CD4-positive, alpha-beta T cell treated with Interleukin-17A for 1 hour (primary cell): ENCODE measurements at places on chromosomes 4 and X.

DNA sequence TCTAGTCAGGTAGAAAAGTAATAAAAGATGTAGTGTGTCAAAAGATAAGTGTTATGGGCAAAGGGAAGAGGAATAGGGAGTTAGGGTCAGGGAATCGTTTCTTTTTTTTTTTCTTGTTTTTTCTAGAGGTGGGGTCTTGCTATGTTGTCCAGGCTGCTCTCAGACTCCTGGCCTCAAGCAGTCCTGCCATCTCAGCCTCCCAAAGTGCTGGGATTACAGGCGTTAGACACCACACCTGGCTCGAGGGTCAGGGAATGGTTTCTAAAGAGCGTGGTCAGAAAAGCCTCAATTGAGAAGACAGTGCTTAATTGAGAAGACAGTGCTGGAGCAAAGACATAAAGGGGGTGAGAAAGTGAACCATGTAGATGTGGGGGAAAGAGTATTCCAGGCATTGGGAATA lies 19.1 kb downstream of the SMARCAD1 start:
- no peak for DNase-seq

- DNase-seq = no peak
Observed at GRCh38 chr4:136001791-136002190, 1530.5 kb downstream of the PCDH18 start.

DNA sequence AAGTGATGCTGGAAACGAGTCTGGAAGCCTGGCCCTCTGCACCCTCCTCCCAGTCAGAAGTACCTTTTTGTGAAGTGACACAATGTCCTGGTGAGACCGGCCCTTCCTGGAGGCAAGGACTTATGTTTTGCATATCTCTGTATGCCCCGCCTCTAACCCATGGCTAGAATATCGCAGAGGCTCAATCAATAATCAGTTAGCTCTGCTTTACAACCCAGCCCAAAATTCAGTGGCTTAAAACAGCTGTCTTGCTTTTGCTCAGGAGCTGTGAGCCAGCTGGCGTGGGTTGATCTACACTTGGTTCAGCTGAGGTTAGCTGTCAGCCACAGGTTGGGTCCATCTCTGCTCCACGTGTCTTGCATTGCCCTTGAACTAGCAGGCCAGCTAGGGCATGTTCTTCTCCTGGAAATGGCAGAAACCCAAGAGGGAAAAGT lies 98.8 kb upstream of the METTL14 start:
- DNase-seq = no peak

DNA sequence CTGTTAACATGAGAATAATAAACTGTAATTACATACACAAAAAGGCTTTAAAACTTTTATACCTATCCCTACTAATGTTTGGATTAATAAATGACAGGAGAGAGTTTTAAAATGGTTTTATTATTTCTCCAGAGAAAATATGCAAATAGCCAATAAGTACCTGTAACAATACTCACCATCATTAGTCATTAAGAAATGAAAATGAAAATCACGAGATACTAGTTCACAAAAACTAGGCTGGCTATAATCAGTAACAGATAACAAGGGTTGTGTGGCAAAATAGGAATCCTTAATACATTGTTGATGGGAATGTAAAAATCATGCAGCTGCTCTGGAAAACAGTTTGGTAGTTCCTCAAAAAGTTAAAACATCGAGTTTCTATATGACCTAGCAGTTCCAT lies 25.2 kb upstream of the AP1AR start:
- DNase-seq = no peak

DNA sequence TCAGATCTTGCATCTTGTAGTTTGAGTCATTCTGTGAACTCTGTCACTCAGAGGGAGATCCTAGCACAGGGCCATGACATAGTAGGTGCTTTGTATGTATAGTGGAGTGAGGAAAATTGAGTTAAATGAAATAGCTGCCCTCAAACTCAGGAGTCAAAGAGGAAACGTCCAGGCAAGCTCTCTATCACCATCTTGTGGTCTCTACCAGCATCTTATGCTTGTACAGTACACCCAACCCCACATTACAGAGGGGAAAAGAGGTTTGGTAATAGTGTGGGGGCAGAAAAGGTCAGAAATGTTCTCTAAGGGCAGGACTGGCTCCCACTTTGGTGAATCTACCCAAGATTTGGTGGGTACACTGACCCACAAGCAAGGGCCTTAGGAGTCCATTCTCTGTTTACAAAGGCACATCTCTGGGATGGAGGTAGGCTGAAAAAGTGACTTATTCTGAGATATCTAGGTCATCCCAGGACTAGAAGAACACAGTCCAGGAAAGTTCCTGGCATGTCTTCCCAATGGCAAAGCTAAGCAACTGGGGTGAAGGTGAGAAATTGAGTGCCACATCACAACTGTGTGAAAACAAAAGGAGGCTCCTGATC lies 131.8 kb downstream of the OR13H1 start:
- DNase-seq = no peak

GRCh38 chr4:136862653-136863052 lies 669.6 kb downstream of the PCDH18 start:
- DNase-seq = no peak

GRCh38 chr4:118921786-118922185 lies 33.1 kb downstream of the SYNPO2 start:
- no peak for DNase-seq

DNA sequence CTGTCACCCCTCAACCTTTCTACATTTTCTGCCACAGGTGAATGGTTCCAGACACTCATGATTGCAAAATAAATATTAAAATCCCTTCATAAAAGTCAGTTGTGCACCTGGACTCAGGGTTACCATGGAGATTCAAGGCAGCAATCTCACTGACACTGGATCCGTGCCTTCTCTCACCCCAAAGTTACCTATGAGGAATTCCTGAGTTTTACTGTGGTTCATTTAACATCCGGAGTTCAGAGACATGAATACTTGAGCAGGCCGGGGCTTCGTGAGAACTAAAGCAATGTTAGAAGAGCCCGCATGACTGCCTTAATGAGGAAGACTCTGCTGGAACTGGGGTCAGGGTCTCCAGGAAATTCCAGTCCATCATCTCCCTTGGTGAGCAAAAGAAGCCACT lies 12.5 kb upstream of the CLNK start:
- DNase-seq = no peak

DNA sequence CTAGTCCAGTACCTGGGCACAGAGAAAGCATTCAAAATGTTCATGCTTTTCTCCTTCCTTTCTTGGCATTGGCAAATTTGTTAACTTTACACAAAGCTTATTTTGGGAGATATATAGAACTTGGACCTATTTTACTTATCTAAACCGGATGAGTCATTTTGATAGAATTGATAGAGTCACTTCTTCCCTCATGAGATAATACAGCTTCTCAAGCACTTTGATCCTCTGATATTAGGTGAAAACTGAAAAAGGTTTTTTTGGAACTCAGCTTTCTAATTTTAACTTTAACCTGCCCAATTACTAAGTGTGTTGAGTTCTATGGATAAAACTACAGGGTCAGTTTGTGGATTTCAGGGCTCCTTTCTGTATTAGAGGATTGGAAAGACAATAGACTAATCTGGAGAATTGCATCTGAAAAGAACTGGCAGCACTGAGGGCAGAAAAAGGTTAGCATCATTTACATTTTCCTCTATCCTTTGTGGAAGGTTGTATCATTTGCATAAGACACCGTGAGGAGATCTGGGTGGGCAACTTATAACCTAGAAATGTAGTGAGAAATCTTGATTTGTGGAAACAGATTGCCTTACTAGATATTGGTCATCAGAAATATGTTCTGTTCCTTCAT lies 2.4 kb downstream of the WDR44 start:
- no peak for DNase-seq

DNA sequence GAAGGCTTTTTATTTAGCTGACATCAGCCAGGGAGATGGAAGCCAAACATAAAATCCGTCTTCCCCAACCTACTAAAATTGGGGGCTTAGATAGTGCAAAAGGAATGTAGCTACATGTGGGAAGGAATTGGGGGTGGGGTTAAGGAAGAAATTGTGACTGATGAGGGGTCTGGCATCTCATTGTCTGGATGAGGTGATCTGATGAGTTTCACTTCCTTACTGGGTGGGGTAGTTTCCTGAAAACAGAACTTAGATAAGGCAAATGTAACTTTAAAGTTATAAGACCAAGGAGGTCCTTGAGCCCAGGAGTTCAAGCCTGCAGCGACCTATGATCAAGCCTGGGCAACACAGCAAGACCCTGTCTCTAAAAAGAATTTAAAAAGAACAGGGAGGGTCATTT lies 105.5 kb upstream of the NEIL3 start:
- no peak for DNase-seq

DNA sequence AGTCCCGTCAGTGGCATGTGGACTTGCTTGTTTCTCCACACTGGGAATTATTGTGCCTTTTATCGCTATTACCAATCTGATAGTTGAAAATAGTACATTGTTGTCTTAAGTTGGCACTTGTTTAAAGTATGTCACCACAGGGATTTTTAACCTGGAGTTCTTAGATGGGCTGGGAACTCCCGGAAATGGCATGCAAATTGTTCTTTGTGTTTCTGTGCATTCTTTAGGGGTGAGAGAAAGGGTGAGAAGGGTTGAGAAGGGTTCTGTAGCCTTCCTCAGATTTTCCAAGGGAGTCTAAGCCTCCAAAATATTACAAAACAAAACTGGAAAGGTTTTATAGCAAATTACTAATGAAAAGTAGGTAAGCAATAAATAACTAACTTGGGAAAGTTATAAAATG lies 176.9 kb downstream of the ZIC3 start:
- no peak for DNase-seq

- DNase-seq = no peak
Observed at GRCh38 chrX:153864561-153865320, 21.2 kb downstream of the L1CAM start.

GRCh38 chr4:180909279-180909678 lies 1333.9 kb upstream of the TENM3 start:
- no peak for DNase-seq

GRCh38 chr4:85909851-85910250 lies 434.9 kb downstream of the ARHGAP24 start:
- DNase-seq = no peak

DNA sequence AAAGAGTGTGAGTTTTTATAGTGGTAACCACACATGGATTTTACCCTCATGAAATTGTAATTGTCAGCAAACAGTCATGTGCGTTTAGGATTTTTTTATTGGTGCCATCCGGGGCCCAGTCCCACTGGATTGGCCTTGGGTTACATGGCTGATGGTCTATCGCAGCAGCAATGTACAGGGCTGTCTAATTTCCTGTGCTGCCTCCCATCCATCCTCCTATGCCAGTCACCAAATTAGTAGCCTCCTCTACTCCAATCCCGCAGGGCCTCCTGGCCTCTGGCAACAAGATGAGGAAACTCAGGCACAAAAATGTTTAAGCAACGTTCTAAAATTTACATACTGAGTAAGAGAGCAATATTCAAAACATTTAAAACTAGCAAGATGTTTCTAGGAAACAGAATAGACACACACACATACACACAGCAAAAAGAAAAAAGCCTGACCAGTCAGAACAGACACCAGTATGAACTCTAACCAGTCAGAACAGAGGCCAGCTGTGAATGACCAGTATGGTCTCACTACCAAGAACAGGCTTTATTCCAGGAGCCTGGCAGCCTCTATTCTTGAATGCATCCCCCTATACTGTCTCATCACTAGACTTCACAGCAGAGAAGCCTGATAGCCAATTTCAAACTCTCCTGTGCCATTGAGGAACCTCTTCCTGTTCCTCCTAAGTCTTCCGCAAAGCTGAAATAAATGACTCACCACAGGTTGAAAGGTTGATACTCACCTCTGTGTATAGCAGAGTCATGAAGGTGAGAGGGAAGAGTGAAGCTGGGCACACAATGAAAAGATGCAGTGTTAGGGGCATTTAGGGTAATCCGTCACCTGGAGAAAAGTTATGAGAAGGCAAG lies 42.6 kb downstream of the CHRNA9 start:
- no peak for DNase-seq

DNA sequence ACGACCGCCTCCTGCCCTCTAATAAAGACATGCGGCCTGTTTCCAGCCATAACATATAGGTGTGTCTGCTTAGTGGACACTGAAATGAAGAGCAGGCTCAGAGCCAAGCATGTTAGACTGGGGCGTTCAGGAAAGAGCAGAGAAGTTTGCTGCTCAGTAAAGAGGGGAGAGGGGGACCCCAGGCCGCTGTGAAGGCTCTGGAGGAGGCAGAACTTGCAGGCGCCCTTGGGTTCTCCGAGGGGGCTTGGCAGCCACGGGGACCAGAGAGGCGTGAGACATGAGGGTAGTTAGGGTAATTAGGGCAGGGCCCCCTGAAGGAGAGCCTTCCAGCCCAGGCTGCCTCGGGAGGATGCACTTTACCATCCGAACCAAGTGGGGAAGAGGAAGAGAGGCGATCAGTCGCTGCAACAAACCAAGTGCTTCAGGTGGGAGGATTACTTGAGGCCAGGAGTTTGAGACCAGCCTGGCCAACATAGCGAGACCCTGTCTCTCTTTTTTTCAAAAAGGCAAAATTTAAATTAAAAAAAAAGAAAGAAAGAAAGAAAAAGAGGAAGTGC lies 46.6 kb upstream of the CDKN2AIP start:
- DNase-seq = no peak

- no peak for DNase-seq
Observed at GRCh38 chr4:69910016-69910782, 20.7 kb upstream of the CSN1S1 start.

DNA sequence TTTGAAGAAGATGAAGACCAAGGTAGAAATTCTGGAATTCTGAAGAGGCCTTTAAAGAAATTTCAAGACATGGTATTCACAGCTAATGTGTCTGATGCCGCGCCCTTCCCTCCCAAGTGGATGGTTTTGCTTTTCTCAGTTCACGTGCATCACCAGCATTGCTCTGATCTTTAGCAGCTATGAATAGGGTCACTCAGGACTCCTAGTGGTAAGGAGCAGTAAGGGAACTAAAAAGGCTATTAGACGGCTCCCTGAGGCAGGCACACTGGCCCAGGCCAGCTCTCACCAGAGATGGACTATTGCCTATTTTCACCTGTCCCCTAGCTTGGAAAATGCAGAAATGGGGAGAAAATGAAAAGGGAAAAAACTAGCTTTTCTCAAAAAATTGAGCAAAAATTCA lies 447.5 kb upstream of the RASGEF1B start:
- DNase-seq = peak; percentile 4

DNA sequence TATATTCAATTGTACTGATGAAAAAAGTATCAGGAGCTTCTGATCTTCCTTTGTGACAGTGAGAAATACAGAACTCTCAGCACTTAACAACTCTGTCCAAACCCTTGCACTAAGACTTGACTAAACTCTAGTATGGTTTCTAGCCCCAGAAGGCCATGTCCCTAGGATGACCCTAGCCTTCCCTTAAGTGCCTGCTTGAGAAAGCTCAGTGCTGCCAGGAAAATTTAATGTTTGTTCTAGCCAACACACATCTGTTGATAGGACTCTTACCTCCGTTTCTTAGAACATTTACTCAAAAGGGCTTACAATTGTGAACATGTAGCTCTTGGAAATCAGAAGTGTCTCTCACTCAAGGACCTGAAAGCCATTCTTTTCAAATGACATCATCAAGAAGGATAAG lies 1055.2 kb upstream of the FTHL17 start:
- no peak for DNase-seq

- no peak for DNase-seq
Observed at GRCh38 chr4:115883231-115883630, 769.8 kb upstream of the NDST4 start.

GRCh38 chr4:186819342-186820086 lies 95.9 kb upstream of the FAT1 start:
- DNase-seq = no peak

GRCh38 chr4:108454227-108454626 lies 166.1 kb upstream of the RPL34 start:
- no peak for DNase-seq
